K562 (cell line): ENCODE measurements at places on chromosomes 1 and 21. TPM values are rescaled to one million over a fixed set of nuclear protein-coding genes. Genes with fewer than 3 reads are reported as not detected.

Gene OR10J1
- not detected in 2 replicates for total RNA-seq

DNA sequence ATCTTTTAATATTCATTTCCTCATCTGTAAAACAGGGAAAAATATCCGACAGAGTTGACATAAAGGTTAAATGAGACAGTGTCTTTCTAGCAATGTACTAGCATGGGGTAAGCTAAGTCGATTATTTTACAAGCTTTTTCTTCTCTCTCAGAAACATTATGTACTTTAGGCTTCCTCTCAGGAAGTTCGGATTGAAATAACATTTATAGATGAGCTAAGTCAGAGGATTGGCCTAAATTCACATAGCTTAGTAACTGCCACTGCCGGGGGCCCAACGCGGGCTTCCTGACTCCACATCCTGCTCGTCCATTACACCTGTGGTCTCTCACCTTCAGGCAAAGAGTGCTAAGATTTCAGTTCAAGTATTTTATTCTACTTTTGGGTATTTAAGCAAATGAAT, 462.3 kb upstream of the NFIA start:
- no peaks in the 10 kb centered on the region for H3K27me3 ChIP-seq
- DNase-seq: no peak
- no peaks in the 10 kb centered on the region for H3K36me3 ChIP-seq
- no peak overlapping the region for H3K4me3 ChIP-seq

GRCh38 chr21:26140926-26141325, 29.6 kb downstream of the APP start:
- H3K27me3 ChIP-seq: no peaks in the 10 kb centered on the region
- no peak overlapping the region for H3K4me3 ChIP-seq
- no peaks in the 10 kb centered on the region for H3K4me1 ChIP-seq
- H3K36me3 ChIP-seq: no peaks in the 10 kb centered on the region
- no peak for DNase-seq

DNA sequence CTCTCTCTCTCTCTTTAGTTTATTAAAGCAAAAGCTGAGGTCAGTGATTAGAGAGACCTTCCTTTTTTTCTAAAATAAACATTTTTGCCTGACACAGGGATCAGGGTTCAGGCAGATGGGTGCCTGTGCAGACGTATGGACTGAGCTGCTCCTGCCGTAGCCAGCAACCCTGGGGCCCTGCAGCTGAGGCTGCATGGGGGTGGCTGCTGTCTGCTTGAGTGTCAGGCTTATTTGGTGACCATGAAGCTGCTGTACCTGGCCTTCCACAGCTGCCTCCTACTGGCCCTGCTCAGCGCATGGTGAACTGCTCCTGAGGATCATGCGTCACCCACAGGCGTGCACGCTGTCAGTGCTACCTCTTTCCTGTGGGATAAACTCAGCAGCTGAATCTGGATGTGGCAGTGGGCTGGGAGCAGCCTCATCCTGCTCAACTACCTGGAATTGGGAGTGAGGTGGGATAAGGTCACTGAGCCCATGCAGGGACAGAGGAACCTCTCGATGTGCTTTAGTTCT, 35.1 kb downstream of the GNG4 start:
- H3K4me1 ChIP-seq: no peaks in the 10 kb centered on the region
- no peak overlapping the region for H3K4me3 ChIP-seq
- no peaks in the 10 kb centered on the region for H3K36me3 ChIP-seq
- no peak overlapping the region for H3K27ac ChIP-seq

Gene EVA1C
- total RNA-seq: 0.22 TPM in 1 of 2 replicates, not detected in the other

Gene SIM2
- total RNA-seq: 0.11 TPM in 2 replicates

- no peak overlapping the region for H3K27ac ChIP-seq
- no peak overlapping the region for H3K4me3 ChIP-seq
- no peaks in the 10 kb centered on the region for H3K36me3 ChIP-seq
- H3K27me3 ChIP-seq: peaks cover 34% of the 10 kb centered on the region
- no peak for DNase-seq
Measured at GRCh38 chr1:244280201-244280600, 171.5 kb downstream of the ADSS2 start.
